ENCODE measurements at places on chromosomes 12 and 14.

DNA sequence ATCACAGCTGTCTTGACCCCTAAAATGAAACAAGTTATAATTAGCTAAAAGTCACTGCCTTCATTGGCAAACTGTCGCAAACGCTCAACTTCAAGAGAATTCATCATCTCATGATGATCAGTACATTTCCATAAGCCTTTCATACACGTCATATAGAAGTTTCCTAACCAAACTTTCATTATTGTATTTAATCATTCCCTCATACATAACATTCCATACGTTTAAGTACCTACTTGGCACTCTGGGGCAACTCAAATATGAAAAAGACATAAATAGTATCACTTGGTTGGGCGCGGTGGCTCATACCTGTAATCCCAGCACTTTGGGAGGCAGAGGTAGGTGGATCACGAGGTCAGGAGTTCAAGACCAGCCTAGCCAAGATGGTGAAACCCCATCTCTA, 12.4 kb upstream of the PPP2R5E start:
- no peak for DNase-seq

DNA sequence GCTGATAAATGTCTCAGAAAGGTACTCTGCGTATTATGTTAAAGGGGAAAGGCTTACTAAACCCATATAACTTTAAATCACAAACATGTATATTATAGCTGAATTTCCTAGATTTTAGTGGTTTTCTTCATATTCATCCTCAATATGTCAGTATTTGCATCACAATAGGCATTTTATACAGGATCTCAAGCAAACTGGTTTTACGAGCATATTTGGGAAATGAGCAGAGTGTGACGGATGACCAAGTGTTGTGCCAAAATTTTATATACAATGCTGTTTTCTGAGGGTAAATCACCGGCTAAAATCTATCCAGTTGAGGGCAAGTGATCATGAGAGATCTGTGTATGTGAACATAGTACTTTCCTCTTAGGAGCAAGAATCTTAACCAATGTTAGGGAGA, 8.4 kb downstream of the CPM start:
- DNase-seq, result no peak

- DNase-seq, result no peak
Measured at GRCh38 chr12:8572507-8572906, 31.8 kb upstream of the CLEC4E start.

DNA sequence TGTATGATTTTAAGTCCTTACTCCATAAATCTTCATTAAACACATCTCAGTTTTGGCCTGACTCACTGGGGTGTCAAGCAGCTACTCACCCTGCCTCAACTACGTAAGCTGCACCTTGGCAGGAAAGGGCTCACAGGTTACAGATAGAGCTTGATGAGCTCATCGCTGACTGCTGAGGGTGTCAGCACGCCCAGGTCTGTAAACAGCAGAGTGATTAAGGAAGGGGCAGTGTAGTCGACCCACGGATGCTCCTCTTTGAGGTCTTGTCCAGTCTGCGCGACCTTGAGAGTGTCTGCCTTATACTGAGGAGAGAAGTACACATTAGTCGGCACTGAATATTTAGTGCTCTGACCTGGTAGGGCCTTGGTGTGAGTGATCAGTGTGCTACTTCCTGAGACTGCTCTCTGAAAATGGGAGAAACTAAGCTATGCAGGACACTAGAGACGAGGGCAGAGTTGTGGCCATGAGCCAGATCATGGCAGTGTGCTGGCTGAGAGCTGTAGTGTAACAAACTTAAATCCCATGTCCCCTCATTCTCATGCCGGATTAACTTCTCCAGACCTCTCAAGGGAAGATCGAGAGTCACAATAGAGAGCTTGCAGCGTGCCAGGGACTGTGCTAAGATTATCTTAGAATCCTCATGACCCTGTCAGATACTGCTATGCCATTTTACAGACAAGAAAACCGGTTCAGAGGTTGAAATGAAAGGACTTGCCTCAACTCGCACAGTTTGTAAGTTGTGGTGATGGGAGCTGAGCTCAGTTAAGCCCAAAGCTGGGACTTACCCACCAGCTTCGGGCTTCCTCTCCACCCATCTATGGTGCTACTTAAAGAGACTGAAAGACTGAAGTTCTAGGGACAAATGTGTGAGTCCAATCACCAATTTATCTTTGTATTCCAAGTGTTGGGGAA, 11.6 kb downstream of the EIF2B1 start:
- no peak for DNase-seq

GRCh38 chr14:79009286-79009685, 839.1 kb downstream of the NRXN3 start:
- DNase-seq, result no peak

- DNase-seq, result no peak
Measured at GRCh38 chr12:92991134-92991533, 62.0 kb upstream of the EEA1 start.

DNA sequence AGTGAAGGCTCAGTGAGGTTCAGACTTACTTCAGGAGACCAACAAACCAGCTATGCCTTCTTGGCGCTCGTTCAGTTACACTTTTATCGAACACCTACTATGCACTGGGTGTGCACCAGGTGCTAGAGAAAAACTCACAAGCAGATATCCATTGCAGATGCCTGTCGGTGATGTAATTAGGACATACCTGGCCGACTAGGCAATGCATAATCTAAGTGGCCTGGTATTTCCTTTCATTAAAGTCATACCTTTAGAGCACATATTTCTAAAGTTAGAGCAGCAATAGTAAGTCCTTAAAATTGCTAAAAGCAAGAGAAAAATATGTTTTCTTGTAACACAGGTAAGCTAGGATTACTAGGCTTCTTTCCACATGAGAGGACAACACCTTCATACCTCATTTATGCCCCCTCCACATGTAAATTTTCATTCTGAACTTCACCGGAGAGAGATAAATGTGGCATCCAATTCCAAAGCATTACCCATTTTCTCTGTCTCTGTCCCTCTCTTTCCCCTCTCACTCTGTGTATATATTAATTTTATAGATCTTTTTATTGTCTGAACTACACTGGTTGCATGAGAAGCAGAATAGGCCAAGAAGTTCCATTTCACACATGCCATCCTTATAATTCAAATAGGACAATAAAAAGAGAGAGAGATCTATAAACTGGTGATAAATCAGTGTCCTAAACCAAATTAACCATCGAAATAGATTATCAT, 242.2 kb downstream of the SPTSSA start:
- DNase-seq, result no peak

- DNase-seq, result no peak
Measured at GRCh38 chr12:51906430-51907082, 748 bp upstream of the ACVRL1 start.

- no peak for DNase-seq
Measured at GRCh38 chr12:46686267-46686942, 139.4 kb downstream of the SLC38A4 start.

- no peak for DNase-seq
Measured at GRCh38 chr14:26403760-26404159, 194.1 kb downstream of the NOVA1 start.

DNA sequence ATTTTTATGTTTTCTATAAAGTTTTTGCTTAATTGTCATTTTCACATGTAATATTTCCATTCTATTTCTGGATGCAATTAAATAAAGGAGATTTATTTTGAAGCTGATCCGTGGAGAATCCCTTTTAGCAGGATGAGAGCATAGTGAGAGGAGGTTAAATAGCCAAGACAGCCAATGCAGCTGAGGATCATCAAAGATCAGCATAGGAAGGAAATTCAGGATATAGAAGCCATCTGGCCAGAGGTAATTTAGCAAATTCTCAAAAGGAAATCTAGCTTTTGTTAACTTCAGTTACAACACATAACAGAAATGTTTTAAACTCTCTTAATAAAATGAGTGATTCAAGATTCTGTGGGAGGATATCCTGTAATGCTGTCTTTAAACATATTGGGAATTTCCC, 122.8 kb upstream of the PDE3A start:
- DNase-seq, result no peak

Data from activated CD8-positive, alpha-beta memory T cell treated with anti-CD3 and anti-CD28 coated beads, Interleukin-2, amount 50 U/mL, for 4 hours (primary cell).